ENCODE measurements at places on chromosomes 5 and 9.

- no peak for DNase-seq
These were observed 1154.7 kb downstream of the DTWD2 start for GRCh38 chr5:117833691-117834090.

GRCh38 chr9:68822596-68823165 lies 117.6 kb downstream of the PIP5K1B start:
- DNase-seq: no peak

GRCh38 chr5:157546456-157547100 lies 29.0 kb downstream of the ADAM19 start:
- DNase-seq: no peak

DNA sequence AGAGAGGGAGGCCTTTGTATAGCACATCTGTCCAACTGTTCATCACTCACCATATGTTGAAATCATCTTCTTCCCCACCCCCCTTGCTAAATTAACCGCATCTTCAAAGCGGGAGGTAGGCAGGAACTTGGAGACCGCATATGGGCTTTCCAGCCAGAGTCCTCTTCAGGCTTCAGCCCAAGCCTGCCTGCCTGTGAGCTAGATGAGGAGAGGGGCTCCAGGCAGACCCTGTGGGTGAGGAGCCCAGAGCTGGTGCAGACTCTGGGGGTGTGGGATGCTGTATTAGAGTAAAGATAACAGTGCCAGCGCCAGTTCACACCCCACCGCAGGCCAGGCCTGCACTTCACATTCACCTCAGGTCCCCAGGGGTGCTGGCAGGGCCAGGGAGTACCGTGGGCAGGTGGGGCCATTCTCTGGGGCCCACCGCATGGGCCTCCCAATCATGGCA lies 16.2 kb downstream of the PRRC2B start:
- DNase-seq: peak; percentile 32

DNA sequence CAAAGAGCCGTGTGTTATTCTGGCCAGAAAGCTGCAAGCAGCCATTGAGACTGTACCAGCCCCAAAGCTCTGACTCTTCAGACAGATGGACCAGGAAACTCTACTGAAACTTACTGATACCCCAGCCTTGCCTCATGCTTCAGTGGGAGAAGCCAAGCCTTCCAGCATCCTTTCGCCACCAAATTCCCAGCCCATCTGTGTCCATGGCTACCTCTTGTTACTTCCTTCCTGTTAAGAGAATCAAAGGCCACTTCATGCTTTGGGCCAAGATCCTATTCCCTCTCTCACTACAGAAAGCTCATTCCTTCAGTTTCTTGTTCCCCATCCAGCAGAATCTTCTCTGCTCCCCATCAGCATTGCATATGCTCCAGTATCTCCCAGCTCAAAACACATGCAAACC lies 46.9 kb upstream of the FREM1 start:
- no peak for DNase-seq

Measured in inflammatory macrophage treated with lipopolysaccharide for 4 hours (primary cell).